ENCODE measurements at places on chromosomes 3 and 15.

GRCh38 chr3:50617911-50618481, 1.0 kb downstream of the MAPKAPK3 start:
- no peak for DNase-seq

DNA sequence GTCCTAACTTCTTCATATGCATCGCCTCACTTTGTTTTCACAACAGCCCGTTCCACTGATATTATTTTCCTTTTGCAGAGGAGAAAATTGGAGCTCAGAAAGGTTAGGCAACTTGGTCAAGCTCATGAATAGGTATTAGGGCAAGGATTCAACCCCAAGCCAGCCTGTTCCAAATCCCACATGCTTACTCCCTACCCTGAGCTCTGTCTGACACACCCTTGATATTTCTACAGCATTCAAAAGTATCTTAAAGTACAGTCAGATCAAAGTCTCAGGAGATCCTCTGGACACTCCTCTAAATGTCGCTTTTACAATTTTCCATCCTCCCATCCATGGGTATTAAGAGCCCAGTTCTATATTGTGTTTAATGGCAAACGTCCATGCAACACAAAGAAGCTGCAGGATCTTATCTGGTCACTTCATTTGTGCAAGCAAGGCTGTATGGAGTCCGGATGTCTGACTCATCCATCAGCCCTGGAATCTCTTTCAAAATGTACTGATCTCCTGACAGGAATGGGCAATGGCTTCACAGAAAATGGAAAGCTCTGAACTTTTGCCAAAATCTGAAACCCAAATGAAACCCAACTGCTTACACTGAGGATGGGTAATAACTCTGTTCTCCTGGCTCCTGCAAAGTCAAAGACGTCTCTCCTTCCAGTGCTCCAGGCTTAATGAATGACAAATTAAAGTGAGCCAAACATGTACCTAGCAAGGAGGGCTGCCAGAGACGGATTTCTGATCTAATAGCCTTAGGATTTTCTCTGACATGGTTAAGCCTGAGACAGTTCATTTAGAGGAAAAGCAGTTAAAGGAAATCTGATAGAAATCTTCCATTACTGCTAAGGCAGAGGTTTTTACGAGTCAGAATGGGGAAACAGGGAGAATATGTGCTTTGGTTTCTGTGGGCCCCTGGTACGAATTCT, 230.9 kb upstream of the RORA start:
- DNase-seq, result no peak

DNA sequence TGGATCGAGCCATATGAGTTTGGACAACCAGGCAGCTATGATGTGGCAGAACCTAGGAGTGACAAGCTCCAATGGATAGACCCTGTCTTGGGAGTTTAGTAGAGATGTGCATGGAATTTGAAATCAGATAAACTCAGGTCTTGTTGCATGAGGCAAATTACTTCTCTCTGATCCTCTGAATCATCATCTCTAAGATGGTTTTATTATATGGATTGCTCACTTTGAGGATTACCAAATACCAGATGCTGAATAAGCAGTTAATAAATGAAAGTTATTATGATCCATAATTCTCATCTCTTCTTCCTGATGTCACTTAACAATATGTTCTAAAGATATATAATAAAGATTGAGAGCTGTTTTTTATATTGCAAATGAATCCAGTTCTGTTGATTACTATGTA, 622.2 kb downstream of the NTRK3 start:
- DNase-seq, result no peak

DNA sequence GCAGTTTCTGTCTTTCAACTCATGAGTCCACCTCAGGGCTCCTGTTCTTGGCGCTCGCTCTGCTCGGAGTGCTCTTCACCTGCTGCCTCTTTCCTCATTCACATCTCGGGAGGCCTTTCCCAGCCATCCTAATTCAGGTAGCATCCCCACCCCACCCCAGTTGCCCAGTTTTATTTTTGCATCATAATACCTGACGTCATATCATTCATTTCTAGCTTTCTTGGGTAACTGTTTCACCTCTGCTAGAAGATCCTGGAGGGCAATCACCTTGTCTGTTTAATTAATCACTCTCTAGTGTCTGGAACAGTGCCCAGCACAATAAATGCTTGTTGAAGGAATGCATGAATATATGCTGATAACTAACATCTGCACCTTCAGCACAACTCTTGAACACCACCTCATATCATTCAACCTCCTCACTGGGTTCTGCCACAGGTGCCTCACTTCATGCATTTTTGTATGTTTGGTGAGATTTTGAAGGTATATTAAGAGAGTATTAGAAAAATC, 7.6 kb downstream of the NUSAP1 start:
- no peak for DNase-seq

DNA sequence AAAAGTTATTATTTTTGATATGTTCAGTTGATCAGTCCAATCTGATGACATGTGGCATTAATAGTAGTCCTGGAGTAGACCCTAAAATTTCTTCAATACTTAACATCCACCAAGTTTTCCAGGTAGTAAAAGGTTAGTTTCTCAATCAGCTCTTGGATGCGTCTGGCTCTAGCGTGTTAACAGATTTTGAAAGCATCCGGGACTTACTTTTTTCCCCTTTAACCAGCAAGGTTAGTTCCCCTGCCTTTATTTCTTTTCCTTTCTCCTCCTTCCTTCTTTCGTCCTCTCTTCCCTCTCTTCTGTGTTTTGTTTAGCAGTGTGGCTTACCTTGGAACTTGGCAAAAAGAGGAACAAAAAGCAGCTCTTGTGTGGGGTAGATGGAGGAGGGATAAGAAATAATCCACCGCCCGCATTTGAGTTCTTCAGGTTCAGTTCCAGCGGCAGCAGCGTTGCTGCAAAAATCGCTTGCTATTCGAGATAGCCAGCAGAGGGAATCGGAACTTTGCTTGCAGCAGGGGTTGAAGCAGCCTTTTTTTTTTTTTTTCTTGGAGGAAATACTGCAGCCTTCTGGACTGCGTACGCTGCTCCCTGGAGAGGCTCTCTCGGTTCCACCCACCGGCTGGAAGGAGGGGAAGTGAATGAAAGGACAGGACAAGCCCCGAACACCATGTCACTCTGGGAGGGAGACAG, at the start of gene RBMS3:
TSS of gene RBMS3 (plus strand) at position 668 of the 690 bp plus-strand sequence.
- DNase-seq, result no peak

DNA sequence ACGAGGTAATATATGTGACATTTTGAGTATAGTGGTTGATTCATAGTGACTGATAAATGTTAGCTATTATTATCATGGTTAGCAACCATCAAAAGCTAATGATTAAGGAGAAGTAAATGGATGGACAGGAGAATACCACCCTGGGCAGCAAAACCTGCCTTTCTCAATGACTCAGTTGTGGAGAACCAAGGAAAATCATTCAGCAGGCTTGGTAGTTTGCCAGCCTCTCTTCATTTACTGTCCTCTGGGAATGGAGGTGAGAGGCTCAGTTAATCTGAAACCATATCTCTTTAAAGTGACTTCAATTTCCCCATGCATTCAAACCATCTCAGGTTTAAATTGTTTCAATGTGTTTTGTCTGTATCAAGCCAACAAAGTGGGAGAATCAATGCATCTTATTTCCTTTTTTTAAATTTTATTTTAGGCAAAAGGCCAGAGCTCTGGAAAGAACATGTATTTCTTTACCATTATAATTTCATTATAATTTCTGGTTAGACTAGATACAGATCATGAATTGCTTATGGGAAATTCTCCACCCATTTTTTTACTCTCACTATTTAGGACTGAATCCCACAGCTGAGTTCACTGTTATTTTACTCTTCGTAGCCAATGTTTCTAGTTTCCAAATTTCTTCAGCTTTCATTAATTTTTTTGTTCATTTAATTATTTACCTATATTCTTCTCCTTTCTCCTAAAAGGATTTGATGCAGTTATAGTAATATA, 2.7 kb downstream of the TM4SF18 start:
- DNase-seq, result no peak

DNA sequence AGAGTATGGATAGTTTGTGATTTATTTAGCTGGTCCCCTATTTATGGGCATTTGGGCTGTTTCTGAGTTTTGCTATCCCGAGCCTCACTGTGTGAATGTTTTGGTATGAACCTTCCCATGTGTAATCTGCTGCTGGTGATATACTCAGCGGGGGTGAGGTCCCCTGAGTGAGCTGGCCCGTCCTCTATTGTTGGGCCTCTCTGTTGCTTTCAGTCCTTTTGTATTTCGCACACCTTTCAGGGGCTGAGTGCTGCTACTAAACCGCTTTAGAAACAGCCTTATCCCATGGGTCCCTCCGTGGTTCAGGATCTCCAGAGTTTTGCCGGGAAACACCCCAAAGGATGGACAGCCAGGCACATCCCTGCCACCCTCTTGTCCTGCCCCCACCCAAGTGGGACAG, 94.5 kb downstream of the WNT7A start:
- no peak for DNase-seq

GRCh38 chr15:42591238-42591934, 16.0 kb downstream of the STARD9 start:
- no peak for DNase-seq

GRCh38 chr3:36381311-36381956, 1.1 kb downstream of the STAC start:
- no peak for DNase-seq

DNA sequence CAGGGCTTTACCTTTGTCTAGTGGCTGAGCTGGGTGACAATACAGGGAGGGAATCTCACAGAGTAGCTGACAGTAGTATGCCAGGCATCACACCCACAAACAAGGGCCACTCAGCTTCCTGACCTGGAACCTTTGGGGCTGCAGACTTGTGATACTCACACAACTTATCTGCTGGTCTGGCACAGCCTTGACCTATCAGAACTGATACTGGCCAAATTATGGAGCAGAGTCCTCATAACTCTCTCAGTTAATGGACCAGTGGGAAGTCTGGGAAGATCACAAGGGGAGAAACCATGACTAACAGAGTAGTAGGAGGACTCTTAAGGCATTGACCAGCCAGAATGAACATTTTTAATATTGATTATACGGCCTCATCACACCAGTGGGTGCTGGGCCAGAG, 19.4 kb downstream of the MRPL46 start:
- no peak for DNase-seq

DNA sequence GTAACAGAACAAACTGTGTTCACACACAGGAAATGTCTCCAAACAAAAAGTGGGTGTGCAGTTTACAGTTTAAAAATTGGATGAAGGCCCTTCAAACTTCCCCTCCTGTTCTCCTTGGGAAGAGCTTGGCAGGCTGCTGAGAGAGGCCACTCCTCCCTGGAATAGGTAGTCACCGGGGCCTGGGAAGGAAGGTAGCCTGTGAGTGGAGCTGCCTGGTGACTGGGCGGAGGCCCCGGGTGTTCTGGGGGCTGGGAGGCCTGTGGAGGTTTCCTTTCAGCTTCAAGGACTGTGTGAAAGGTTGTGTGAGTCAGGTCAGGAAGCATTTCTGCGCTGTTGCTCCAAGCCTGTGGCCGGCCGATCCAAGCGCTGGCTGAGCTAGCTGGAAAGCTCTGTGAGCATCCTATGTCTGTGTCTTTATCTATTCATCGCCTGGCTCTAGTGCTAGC, 14.1 kb downstream of the SLCO3A1 start:
- DNase-seq, result no peak

DNA sequence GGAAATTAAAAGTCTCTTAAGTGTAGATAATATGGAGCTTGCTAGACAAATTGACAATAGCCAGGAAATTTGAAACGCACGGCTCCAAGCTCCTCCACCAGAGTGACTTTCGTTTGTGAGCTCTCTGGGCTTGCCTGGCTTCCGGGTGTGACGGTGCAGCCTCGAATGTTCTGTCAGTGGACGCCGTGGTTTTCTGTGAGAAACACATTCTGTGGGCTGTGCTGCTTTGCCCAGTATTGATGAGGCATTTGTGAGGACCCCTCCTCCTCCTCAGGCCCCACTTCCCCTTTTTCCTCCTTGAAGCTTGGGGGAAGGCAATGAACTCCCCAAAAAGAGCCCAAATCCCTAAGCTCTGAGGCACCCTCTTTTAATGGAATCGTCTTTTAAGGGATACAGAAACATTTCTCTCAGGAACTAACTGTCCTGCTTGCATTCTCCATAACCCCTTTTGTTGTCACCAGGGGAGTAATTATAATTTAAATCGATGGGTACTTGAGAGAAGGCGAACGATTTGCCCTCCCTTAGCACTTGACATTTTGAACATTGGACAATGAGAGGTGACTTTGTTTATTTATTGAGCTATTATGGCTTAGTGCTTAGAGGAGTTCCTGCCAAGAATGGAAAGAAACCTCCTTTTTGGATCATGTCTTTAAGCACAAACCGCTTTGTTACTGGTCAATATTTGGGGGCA, 40.8 kb downstream of the POLR2M start:
- DNase-seq, result no peak

GRCh38 chr3:87044846-87045245, 53.9 kb upstream of the VGLL3 start:
- DNase-seq, result no peak

DNA sequence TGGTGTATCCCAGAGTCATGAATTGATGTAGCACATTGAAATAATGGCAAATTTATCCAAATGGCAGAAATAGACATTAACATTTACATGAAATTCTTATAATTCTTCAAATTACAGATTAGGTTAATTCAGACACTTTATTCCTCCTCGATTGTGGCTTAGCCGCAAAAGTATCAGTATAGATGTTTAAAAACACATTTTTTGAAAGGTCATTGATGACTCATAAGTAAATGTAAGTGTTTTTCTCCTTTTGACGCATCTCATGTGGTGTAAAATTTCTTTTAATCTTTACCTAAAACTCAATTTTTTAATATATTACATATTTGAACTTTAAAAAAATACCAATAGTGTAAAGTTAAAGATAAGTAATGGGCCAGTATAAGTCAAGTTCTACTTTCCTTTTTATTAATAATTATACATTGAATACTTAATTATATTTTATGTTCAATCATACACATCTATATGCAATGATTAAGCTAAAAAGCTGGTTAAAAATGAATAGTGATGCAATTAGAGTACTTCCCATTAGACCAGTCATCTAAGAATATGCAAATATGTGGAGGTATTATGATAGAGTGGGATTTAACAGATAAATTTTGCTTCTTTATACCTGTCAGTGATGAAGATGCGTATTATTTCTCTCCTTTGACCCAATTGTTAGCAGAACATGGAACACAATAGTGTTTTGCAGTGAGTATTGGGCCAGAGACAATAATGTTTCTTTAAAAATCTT, 678.1 kb upstream of the DPPA4 start:
- DNase-seq, result no peak

GRCh38 chr15:32743411-32744140, 25.8 kb downstream of the GREM1 start:
- DNase-seq, result no peak

DNA sequence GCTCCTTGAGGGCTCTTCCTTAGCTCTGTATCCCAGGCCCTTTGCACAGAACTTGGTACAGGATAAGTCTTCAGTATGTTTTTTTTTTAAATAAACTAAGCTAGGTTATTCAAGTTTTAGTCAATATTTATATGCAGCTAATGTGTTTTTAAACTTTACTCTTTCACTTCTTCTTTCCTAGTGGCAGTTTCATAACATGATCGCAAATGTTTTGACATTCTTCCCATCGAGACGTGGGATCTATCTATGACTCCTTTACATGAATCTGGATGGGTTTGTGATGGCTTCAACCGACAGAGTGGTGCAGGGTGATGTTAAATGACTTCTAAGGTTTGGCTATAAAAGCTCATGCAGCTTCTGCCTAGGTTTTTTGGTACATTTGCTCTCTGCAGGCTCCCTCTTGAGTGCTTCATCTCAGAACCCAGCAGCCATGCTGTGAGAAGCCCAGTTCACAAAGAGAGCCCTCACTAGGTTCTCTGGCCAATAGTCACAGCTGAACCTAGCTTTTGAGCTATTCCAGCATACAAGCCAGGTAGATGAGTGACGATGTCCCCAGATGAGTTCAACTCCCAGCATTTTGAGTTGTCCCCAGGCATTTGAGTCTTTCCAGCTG, 13.5 kb upstream of the MECOM start:
- DNase-seq, result no peak

GRCh38 chr15:44314512-44314911, 26.0 kb downstream of the GOLM2 start:
- no peak for DNase-seq
